ENCODE measurements at places on chromosomes 1 and 21.

DNA sequence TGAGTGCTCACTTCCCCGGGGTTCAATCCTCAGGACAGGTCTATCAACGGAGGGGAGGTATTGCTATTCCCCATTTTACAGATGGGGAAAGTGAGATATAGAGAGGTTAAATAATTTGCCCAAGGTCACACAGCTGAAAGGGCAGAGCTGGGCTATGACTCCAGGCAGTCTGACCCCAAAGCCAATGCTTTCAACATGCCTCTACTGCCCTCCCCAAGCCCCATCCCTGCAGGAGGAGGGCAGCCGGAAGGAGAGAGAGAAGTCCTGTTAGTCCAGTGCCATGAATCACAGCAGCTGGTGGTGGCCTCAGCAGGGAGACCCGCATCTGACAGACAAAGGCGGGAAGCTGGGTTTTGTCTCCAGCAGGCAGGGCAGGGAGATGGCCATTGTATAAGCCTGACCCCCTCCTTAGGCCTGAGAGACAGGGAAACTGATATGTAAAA, 20.0 kb upstream of the CLIC4 start:
- DNase-seq: no peak

DNA sequence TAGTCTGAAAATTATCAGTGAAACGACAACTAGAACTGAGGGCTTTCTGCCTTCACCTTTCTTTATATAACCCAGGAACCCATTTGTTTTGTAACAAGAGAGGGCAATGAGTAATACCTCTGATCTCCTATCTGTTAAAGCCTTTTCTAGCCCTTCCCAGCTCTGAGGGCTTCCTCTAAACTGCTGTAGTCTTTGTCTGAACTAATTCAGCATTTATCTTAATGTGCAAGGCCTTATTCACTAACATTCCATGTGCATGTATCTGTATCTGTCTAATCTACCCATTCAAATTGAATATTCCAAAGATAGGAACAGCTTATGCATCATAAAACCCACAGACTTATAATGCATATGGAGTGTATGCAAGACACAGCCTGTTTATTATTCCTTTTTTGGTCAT, 167.1 kb downstream of the LYPLAL1 start:
- no peak for DNase-seq

DNA sequence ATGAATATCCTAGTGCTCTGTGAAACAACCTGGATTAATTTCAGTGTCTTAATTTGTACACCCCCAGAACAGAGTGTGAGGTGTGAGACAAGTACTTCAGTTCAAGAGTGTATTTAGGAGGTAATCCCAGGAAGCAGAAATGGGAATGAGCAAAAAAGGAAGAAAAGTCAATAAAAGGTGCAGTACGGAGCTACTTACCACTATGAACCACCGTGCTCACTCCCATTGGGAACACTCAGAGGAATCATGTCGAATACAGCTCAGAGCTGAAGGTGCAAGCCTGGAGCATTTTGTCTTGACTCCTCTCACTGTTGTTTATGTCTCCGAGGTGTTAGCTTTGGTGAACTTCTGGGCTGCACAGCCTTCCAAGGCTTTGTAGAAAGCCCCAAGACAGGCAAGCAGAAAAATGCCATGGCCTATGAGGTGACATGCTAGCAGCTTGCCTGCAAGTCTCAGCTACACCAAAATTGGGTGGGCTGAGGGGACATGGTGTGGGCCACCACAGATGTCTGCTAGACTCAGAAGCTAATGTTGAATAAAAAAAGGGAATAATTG, 7.4 kb upstream of the SVBP start:
- no peak for DNase-seq

- DNase-seq: no peak
Observed at GRCh38 chr1:236495467-236496112, 28.2 kb upstream of the LGALS8 start.

GRCh38 chr1:8371372-8371991, 53.6 kb downstream of the SLC45A1 start:
- DNase-seq: no peak

DNA sequence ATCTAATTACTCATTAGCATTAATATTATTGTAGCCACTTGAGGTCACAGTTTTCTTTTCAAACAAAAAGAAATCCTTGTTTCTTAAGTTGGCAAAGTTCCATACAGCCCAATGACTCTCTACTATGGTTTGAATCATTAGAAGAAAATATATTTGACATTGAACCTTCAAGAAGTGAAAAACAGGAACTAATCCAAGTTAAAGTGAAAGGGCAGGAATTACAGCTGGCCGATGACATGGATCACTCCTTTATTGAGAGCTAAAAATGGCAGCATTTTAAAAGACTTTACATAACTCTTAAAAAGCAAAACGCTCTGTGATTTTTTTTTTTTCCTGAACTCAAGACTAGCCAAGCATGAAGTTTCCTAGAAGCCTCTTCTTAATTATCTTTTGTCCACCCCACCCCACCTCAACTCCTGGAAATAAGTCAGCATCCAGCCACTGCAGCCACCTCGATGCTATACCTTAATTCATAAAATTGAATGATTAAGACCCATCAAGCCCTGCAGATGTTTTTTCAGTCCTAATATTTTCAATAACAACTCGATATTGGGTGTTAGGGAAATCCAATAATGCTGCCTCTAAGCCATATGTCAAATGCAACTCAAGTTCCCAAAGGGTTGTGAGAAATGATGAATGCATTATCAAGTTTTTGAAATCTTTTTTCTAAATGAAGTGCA, 323.1 kb downstream of the HHIPL2 start:
- DNase-seq: no peak

- no peak for DNase-seq
Observed at GRCh38 chr1:46517932-46518498, 28.4 kb downstream of the DMBX1 start.

- DNase-seq: no peak
Observed at GRCh38 chr1:64209221-64209620, 5.8 kb downstream of the UBE2U start.

DNA sequence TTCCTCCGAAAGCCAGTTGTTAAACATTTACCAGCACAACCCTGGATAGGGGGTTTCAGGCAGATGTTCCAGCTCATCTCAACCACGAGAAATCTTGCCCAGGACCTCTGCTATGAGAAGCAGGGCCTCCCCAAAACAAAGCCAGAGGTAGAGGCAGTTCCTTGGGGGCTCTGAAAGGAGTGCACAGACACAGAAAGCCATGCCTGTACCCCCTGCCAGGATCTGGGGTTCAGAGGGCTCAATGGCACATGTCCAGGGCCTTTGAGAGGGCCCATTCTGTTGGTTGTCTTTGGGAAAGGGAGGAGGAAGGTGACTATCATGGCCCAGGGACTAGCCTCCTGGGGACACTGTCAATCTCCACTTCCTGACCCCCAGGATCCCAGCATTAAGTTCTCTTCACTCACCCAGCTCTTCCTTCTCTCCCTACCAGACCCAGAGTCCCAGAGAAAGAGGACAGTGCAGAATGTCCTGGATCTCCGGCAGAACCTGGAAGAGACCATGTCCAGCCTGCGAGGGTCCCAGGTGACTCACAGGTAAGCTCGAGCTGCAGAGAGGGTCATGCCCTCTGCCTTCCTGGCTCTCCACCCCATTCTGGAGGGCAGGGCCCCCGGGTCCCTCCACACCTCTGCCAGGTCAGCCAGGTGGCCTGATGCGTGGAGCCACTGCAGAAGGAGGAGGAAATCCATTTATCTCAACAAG, 116.4 kb upstream of the IPO9 start:
- no peak for DNase-seq

DNA sequence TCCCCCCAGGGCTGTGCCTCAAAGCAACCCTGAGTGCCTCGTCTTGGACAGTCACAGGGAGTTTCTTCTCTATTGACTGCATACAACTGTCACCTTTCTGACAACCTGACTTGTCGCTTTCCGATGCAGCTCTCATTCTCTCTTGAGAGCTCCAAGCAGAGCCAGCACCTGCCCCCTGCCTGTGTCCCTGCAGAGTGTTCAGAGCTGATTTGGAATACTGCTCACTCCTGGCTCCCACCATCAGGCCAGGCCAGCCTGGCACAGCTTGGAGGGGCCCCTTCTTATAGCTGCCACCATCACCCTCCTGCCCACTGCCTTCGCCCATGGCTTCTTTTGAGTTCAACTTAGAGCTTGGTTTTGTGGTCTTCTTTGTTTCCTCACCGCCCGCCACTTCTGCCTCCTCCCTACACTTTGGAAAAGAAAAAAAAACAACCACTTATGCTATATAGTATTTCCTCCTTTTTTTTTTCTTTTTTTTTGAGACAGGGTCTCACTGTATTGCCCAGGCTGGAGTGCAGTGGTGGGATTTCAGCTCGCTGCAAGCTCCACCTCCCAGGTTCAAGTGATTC, 12.3 kb downstream of the NCF2 start:
- no peak for DNase-seq

- no peak for DNase-seq
Observed at GRCh38 chr1:92698932-92699331, 86.0 kb downstream of the EVI5 start.

DNA sequence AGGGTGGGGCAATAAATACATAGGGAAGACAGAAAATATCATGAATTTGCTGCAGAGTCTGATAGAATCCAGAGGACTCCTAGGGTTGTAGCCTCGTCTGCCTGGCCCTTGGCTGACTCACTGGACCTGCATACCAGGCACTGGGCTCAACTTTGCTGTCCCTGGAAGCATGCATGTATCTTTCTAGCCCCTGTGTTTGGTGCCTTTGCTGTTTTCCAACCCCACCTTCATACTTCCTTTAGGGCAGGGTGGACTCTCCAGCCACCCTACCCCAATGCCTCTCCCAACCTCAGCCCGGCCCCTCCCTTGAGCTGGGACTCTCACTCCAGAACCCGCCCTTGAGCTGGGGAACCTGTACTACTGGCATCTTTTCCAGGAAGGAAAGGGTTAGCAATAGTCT, 1.2 kb downstream of the RAB25 start:
- no peak for DNase-seq

GRCh38 chr1:8397511-8397910, 79.6 kb downstream of the SLC45A1 start:
- no peak for DNase-seq

GRCh38 chr1:5972198-5972520, 20.1 kb downstream of the NPHP4 start:
- no peak for DNase-seq

DNA sequence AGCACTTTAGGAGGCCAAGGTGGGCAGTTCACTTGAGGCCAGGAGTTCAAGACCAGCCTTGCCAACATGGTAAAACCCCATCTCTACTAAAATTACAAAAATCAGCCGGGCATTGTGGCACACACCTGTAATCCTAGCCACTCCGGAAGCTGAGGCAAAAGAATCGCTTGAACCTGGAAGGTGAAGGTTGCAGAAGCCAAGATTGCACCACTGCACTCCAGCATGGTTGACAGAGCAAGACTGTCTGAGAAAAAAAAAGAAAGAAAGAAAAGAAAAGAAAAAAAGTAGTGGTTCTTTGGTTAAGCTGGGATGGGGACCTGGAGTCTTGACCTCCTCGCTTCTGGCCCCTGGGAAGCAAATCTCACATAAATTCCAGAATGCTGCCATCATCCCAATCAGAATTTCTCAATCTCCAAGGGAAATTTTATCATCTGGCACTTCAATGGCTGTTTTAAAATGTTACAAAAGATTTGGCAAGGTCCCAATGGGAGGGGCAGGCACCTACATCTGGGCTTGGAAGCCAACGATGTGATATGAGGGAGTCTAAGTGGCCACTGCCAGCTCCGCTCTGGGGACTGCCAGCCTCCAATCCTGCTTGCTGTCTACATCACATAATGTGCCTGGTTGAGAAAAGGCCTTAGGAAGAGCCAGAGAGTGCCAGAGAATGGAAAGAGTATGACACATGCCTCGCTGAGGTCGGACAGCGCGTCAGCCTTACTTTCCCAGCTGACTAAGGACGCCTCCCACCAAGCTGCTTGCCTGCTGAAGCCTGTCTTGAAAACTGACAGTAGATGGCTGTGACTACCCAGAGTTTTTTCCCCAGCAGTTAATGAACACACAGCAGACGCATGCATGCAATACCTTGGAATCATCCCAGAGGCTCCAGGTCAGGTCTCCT, 42.1 kb upstream of the SRP9 start:
- no peak for DNase-seq

GRCh38 chr1:12194666-12195216, 27.9 kb downstream of the TNFRSF1B start:
- no peak for DNase-seq

DNA sequence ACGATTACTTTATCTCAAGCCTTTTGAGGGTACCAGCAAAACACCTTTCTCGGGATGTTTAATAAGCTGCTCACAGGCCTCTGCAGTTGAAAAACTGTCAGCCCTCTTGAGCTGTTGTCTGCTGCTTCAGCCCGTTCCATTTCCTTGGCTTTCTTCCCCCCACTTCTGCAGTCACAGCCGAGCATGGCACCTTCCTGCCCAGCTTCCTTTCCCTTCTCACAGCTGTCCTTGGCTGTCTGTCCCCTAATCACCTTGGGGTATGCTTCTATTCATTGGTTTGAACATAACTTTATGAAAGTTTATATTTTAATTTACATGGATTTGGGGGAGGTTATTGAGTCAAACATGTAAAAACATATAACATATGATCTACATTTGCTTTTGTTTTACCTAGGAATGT, 6.9 kb upstream of the PROX1 start:
- no peak for DNase-seq

DNA sequence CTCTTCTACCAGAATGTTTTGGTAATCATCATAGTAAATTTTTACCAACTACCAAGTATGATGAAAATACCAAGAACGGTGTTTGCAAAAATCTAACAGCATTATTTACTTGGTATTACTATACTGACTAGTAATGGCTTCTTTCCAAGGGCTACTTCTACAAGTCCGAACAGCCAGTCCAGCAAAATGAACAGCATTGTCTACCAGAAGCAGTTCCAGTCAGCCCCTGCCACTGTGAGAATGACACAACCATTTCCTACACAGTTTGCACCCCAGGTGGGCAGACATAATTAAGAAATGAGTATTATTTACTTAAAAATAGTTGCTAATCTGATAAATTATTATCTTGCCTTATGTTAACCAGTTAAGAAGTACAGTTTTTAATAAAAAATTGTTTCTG, 33.8 kb upstream of the MYOCOS start:
- DNase-seq: no peak

- DNase-seq: no peak
Observed at GRCh38 chr21:43895196-43895595, 30.2 kb downstream of the AGPAT3 start.

DNA sequence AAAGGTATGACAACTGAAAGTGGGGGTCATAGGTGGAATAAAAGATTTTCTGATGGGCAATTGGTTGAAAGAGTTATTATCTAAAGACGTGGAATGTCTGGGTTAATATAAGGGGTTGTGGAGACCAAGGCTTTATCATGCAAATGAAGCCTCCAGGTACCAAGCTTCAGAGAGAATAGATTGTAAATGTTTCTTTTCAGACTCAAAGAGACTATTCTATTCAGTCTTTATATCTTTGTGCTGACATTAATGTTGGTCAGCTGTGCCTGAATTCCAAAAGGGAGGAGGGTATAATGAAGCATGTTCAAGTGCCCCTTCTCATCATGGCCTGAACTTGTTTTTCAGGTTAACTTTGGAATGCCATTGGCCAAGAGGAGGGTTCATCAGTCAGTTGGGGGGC, 145.3 kb downstream of the SETD4 start:
- DNase-seq: no peak

All from activated CD8-positive, alpha-beta memory T cell treated with anti-CD3 and anti-CD28 coated beads for 4 hours (primary cell).